GM12864 (cell line): ENCODE measurements at places on chromosomes 3 and 15.

GRCh38 chr3:66723231-66723630 lies 222.4 kb upstream of the LRIG1 start:
- DNase-seq, result no peak

- no peak for DNase-seq
Measured at GRCh38 chr3:73291541-73291940, 230.1 kb downstream of the EBLN2 start.

GRCh38 chr3:111473550-111473949 lies 68.4 kb upstream of the CD96 start:
- DNase-seq, result no peak

GRCh38 chr3:176447369-176447768 lies 749.9 kb downstream of the TBL1XR1 start:
- no peak for DNase-seq

DNA sequence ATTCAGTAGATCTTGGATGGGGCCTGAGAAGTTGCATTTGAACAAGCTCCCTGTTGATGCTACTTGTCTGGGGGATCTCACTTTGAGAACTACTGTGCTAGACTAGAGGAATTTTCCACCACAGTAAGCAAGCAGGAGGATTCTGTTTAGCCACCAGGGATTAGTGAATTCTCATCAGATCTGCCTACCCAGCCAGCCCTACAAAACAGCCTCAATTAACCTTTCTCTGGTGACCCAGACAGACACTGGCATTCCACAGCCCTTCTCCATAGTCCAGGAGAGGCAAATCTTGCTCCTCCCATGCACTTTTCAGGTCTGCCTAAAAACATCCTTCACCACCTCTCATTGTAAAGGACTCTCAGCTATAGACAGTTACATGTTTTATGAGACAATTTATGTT lies 16.7 kb upstream of the MYH15 start:
- DNase-seq, result no peak

DNA sequence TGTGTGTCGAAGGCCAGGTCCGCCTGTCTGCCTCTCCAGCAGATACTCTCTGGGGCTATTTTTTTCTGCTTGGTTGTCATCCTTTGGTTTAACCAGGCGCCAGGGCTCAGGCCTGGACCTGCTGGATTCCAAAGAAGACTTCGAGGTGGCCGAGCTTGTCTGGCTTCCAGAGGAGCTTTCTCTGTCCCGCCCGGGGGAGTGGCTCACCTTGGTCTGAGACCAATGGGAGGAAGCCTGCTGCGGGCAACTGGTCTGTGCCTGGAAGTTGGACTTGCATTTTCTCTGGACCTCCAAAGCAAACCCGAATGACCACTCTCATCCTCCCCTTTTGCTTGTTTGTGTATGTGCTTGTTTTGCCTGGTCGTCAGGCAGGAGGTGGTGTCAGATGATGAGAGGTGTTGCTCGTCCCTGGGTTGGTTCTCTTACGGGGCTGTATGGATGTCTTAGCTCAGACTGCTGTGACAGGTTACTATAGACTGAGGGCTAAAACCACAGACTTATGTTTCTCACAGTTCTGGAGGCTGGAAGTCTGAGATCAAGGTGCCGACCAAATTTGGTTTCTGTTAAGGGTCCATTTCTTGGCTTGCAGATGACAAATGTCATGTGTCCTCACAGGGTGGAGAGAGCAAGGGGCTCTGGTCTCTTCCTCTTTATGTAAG lies 19.3 kb downstream of the IGF1R start:
- no peak for DNase-seq

GRCh38 chr3:185693985-185694653 lies 108.0 kb downstream of the SENP2 start:
- DNase-seq, result no peak

GRCh38 chr3:59839810-59840515 lies 790.1 kb upstream of the CFAP20DC start:
- DNase-seq, result peak; percentile 37

DNA sequence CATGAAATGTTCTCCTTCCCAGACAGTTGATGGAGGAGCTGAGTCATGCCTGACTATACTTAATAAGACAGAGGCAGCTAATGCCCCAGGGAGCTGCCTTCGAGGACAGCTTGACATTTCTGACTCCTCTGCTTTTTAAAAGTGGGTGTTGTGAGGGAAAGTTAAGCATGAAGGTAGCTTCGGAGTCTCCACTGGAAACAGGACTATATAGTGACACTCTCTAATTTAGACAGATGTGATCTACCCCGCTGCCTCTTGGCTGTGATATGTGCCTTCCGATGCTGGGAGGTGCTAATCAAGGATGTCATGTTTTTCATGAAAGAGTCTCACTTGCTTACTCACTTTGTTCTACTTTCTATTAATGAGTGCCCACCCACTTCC lies 72.7 kb downstream of the IL1RAP start:
- no peak for DNase-seq

GRCh38 chr15:92132982-92133755 lies 260.5 kb upstream of the ST8SIA2 start:
- DNase-seq, result no peak

DNA sequence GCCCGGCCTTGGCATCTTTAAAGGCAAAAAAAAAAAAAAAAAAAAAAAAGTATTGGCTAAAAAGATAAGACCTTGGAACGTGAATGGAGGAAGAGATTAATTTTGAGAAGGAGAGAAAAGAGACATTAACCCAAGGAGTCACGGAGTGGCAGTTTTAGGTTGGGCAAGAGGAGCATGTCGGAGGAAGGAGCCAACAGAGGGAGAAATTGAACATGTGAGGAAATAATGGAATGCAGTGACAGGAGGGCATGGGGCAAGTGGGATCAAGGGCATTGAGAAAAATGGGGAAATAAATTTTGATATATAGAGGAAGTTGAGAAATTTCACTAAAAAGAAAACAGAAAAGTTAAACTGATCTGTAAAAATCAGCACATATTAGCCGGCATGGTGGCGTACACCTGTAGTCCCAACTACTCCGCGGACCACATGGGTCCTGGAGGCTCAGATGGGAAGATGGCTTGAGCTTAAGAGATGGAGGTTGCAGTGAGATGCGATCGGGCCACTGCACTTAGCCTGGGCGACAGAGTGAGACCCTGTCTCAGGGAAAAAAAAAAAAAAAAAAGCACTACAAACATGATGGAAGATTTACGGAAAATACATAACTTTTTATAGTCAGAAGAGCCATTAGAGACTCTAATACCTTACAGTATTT lies 1.2 kb downstream of the HAUS2 start:
- no peak for DNase-seq

DNA sequence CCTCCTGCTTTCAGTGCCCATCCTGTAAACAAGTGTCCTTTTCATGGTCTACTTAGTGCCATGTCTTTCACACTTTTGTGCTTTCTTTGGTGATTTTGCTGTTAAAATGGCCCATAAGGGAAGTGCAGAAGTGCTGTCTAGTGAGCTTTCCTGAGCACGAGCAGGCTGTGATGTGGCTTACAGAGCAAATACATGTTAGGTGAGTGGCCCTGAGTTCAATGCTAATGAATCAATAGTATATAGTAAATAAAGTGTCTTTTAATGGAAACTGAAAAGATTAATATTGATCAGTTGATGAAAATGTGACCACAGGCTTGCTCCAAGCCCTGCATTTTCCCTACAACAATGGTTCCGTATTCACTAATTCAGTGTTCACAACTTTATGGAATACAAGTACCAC lies 5.7 kb downstream of the SH3BP5 start:
- no peak for DNase-seq

GRCh38 chr3:194574639-194575483 lies 58.4 kb downstream of the TMEM44 start:
- no peak for DNase-seq

DNA sequence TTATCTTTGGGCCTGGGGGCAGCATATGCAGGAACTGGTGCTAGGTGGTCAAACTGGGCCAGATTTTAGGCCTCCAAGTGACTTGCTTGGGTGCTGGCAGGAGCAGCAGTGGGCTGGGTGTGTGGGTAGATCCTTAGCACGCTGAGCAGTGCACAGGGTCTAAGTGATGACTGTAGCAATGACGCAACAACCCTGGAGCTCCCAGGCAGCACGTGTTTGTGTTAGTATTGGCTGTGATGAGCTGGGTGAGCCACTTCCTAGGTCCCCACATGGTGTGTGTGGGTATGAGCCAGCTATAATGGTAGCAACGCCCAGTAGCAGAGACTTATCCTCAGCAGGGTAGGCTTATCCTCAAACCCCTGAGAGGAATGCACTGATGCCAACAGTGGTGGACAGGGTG lies 570.6 kb upstream of the ROBO1 start:
- DNase-seq, result no peak

GRCh38 chr3:6108957-6109356 lies 752.0 kb upstream of the GRM7 start:
- no peak for DNase-seq

DNA sequence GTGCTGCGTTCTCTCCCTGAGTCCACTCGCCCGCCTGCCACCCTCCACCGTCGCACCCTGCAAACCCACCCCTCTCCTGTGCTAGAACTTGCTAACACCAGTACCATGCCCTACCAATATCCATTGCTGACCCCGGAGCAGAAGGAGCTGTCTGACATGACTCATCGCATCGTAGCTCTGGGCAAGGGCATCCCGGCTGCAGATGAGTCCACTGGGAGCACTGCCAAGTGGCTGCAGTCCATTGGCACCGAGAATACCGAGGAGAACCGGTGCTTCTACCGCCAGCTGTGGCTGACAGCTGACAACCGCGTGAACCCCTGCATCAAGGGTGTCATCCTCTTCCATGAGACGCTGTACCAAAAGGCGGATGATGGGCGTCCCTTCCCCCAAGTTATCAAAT lies 4.9 kb upstream of the ALAS1 start:
- DNase-seq, result no peak

- no peak for DNase-seq
Measured at GRCh38 chr3:21524133-21524532, 226.9 kb downstream of the ZNF385D start.

- DNase-seq, result no peak
Measured at GRCh38 chr15:57272771-57273357, 103.4 kb upstream of the CGNL1 start.

GRCh38 chr15:34240537-34240936 lies 15.7 kb downstream of the EMC4 start:
- DNase-seq, result no peak

- DNase-seq, result no peak
Measured at GRCh38 chr3:188468196-188468595, 314.2 kb downstream of the LPP start.

- DNase-seq, result no peak
Measured at GRCh38 chr3:23807424-23808015, 1.8 kb downstream of the UBE2E1 start.

DNA sequence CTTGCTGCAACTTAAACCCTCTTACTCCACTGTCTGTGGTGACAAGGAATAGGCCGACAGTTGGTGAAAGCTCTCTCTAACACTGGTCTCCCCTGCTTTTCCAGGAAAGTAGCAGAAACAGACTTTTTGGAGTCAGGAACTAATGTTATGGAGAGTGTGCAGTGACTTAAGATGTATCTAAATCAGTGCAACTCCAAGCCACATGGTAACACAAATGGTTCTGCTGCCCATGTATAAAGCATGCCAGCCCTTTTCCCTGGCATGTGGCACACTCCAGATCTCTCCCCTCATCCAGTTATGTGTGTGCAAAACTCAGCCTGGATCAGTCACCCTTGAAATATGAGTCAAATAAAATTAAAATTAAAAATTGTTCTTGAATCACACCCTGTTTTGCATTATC lies 55.4 kb downstream of the SEMA5B start:
- DNase-seq, result no peak

GRCh38 chr3:49076646-49077045 lies 17.2 kb downstream of the QRICH1 start:
- DNase-seq, result no peak
